ENCODE measurements at places on chromosomes 7 and 10.

DNA sequence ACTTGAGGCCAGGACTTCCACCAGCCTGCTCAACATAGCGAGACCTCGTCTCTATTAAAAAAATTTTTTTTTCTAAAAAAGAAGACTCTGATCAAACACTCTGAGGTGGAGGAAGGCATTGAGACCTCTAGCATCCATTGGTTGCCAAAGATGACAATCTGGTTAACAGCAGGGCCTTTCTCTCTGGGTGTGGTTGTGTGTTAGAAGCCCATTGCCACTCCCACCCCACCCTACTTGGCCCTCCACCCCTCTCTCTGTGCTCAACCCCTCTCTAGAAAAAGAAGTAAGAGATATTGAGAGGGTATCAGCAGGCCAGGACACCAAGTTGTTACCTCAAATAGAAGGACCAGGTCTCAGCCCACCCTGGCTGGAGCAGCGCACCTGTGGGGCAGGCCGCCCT, 57.4 kb upstream of the MXI1 start:
- DNase-seq, result no peak

DNA sequence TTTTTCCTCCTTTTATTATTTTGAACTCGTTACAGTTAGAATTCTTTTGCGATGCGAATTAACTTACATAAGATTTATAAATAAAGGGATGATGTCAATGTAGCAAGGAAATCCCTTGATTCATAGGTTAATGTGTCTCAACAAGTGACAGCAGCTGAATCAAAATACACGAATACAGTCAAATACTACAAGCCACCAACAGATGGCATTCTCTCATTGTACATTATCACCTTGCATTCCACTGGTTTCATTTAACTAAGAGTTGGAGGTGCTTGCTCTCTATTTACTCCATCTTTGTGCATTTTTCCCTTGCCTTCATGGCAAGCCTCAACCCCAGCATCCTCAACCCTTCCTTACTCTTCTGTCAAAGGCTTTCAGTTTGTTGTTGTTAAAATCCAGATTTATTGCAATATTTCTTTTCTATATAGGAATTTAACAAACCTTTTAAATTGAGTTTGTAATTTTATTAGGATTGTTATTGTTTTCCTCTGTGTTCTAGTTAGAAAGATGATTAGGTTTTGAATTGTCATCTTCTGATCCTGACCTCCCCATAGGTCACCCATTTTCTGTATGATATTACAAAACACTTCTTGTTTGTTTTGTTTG, 78.3 kb downstream of the SLC25A40 start:
- peak; percentile 11 for DNase-seq

- DNase-seq, result no peak
Measured at GRCh38 chr10:26507441-26507840, 69.3 kb downstream of the APBB1IP start.

- peak; percentile 49 for DNase-seq
Measured at GRCh38 chr10:80196270-80196949, 8.9 kb downstream of the ANXA11 start.

DNA sequence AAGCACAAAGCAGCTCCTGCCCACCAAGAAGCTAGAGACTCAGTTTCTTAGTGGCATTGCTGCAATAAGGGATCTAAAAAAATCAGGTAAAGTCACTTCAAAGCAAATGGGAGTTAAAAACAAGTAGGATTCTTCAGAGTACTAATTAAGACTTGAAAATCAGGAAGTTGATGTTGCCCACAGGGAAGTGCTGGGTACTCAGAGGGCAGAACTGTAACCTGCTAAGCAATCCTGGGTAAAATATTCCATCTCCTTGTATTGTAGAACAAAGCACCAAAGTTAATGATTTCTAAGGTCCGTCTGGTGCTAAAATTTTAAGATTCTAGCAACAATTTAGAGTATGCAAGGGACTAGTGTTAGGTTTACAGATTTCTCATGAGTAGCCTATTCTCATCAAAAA, 8.3 kb downstream of the PEX1 start:
- no peak for DNase-seq

- DNase-seq, result no peak
Measured at GRCh38 chr7:69871886-69872569, 273.8 kb downstream of the AUTS2 start.

GRCh38 chr7:78326189-78326588, 527.6 kb downstream of the PHTF2 start:
- no peak for DNase-seq

DNA sequence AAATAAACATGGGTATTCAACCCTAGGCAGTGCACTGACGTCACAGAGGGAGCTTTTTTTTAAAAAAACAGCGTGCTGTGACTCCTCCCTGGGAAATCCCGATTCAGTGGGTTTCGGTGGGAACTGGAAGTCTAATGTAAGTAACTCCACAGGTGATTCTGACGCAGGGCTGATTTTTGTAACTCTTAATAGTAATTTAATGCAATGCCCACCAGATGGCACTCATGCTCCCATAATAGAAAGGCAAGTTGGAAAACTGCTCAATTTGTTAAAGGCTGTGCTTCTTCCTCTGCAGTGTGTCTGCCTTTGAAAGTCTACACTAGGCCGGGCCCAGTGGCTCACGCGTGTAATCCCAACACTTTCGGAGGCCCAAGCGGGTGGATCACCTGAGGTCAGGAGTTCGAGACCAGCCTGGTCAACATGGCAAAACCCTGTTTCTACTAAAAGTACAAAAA, 10.9 kb upstream of the RSU1 start:
- DNase-seq, result no peak

DNA sequence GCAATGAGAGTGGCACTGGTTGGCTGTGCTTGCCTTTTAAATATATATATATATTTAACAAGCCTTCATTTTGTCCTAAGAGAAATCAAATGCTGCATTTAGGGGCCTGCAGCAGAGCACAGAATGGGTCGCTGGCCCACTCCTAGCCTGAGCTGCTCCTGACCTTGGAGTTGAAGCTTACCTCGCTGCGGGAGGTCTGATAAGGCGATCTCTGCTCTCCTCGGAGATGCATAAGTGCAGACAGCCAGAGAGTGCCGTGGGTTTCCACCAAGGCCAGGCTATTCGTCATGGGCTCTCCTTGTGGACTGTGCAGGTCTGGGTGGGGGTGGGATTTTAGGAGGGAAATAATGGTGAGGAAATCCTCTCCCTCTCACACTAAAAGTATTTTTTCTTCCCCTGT, 99.5 kb upstream of the IKZF1 start:
- DNase-seq, result no peak

DNA sequence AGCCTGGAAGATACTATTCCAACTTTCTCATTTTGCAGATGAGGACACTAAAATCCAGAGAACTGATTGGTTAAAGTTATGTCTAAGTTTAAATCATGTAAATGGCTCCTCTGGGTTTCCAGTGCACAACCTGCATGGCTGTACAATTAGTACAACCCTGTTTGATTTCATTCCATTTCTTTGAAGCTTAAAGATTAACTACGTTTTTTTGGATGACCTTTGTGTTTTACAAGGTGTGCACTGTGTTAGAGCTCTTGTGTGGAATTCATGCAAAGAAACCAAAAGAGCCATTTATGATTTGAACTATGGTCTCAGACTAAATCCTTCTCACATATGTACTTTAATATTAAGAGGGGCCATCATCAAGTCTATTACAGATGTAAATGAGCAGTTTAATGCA, 149.5 kb downstream of the TMEM168 start:
- DNase-seq, result no peak

- no peak for DNase-seq
Measured at GRCh38 chr10:14022954-14023672, 307.6 kb downstream of the FRMD4A start.

DNA sequence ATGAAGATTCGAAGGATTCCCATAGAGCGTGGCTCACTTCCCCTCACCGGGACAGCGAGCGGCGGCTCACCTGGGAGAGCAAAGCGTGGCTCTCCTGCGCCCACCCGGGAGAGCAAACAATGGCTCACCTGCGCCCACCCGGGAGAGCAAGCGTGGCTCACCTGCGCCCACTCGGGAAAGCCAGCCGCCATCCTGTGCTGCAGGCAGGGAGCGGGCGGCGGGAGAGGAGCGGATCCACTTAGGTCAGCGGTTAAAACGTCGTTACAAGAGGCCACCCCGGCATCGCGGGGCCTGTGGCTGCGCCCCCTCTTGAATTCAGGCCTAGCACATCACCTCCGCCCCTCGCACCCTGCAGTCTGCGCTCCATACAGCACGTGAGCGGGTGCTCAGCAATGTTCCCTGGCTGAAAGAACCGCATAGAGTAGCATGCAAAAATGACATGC, 461 bp upstream of the FIGNL1 start:
- DNase-seq, result peak; percentile 34

DNA sequence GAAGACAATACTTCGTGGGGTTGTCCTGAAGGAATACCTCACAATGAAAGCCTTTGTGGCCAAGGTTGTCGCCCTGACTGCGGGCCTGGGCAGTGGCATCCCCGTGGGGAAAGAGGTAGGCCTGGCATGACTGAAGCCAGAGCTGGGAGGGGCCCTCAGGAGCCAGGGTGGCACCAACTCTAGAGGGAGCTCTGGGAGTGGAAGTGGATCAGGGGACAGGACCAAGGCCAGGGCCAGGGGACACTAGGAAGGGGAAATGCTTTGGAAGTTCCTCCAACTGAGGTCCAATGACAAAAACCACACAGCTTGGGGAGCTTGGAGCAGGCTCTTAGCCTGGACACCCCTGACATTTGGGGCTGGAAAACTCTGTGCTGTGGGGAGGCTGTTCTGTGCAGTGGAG, 5.8 kb downstream of the CLCN1 start:
- DNase-seq, result no peak

DNA sequence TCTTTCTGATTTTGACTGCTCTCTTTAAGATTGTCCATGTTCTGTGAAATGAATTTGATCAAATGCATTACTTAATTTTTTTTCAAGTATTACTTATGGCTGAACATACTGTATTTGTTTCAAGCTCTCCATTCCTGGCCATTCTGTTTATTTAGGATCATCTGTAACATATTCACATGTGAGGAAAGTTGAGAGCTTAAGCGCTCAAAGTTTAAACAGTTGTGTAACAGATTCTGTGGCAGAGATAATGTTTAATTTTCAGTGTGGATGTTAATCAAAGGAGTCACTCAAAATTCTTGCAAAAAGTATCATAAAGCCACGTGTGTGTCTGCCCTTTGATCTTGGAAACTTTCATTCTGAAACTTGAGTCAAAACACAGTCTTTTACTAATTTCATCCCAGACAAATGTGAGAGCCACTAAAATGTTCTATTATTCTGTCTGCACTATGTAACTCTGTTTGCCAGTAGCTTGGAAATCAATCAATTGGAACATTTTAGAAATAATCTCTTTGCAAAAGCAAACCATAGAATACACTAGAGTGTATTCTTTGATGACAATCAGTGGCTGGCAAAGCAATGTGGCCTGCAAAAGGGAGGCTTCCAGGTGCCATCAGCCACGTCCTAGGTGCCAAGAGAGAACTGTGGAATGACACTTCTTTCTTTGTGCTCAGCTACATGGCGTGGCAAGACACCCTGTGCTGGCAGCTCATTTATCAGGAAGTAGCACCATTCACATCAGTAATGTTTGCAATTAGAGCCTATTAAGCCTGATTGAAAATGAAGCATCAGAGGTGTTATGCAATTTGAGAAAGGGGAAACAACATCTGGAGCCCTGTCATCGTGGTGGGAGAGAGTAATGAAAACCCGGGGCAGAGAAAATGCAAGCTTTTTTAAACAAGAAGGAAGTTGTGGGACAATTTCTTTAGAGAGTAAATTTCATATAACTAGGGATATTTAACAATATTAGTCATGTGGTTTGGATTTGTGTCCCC, 40.9 kb downstream of the ARL5B start:
- DNase-seq, result no peak

- no peak for DNase-seq
Measured at GRCh38 chr7:155399577-155399976, 58.4 kb upstream of the EN2 start.

GRCh38 chr7:110922906-110923305, 168.0 kb upstream of the LRRN3 start:
- DNase-seq, result no peak

DNA sequence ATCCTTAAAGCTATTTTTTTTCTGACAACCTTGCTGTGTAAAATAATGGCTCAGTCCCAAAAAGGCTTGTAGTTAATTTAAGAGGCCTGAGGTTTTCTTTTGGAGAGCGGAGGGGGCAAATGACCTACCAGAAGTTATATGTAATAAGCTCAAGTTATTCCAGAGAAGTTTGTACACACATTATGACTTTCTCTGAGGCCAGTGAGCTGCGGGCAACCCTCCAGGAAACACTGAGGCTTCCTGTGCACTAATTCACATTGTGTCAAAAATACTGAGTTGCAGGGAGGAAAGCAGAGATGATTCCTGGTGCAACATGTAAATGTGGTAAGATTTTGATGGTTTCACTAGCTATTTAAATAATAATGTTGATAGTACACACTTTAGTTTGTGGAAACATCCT, 188.6 kb downstream of the DIP2C start:
- no peak for DNase-seq

- DNase-seq, result no peak
Measured at GRCh38 chr7:56287429-56288138, 171.4 kb upstream of the NUPR2 start.

GRCh38 chr10:101611096-101611905, 23.2 kb downstream of the DPCD start:
- no peak for DNase-seq

- DNase-seq, result no peak
Measured at GRCh38 chr10:36097696-36098095, 455.6 kb upstream of the FZD8 start.

GRCh38 chr10:131729361-131729760, 171.4 kb upstream of the PPP2R2D start:
- no peak for DNase-seq

DNA sequence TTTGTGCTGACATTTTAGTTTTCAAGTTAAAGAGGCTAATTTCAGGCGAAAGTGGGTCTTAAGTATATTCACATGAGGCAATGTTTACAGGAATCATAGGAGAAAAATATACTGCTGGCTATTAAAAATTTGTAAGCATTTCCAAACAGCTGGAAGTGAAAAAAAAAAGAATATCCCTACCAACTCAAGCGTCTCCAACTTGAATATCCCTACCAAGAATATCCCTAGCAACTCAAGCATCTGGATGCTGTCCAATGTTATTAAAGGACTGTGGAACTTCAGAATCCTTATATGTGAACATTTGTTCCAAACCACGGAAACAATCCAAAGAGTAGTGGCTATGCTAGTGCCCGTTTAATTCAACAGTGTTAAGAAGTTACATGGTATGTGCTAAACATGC, 1303.0 kb downstream of the GATA3 start:
- DNase-seq, result no peak

- no peak for DNase-seq
Measured at GRCh38 chr10:14366760-14367159, 36.0 kb upstream of the FRMD4A start.

- no peak for DNase-seq
Measured at GRCh38 chr10:33087152-33087551, 129.1 kb upstream of the ITGB1 start.

- peak; percentile 18 for DNase-seq
Measured at GRCh38 chr7:88758381-88759229, 895 bp upstream of the ZNF804B start.

DNA sequence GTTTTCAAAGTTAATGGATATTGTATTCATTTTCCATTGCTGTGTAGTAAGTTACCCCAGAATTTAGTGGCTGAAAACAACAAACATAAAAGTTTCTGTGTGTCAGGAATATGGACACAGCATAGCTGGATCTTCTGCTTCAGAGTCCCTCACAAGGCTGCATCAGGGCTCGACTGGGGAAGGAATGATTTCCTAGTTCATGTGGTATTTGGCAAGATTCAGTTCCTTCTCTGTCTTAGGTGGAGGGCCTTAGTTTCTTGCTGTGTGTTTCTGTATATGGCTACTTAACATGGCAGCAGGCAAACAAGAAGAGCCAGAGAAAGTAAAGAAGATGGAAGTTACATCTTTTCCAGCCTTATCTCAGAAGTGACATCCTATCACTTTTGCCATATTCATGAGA, 51.1 kb downstream of the TPST1 start:
- DNase-seq, result no peak

Measured in HuH-7.5 (cell line).